ENCODE measurements at places on chromosomes 6 and 20. TPM values are rescaled to one million over a fixed set of nuclear protein-coding genes. Genes with fewer than 3 reads are reported as not detected.

GRCh38 chr6:16322666-16323312 is 84.4 kb downstream of the GMPR start:
- peak overlapping the region; percentile 31 for H3K4me3 ChIP-seq
- H3K36me3 ChIP-seq: peaks cover 21% of the 10 kb centered on the region
- peak; percentile 61 for DNase-seq
- peak overlapping the region; percentile 77 for H3K27ac ChIP-seq

DNA sequence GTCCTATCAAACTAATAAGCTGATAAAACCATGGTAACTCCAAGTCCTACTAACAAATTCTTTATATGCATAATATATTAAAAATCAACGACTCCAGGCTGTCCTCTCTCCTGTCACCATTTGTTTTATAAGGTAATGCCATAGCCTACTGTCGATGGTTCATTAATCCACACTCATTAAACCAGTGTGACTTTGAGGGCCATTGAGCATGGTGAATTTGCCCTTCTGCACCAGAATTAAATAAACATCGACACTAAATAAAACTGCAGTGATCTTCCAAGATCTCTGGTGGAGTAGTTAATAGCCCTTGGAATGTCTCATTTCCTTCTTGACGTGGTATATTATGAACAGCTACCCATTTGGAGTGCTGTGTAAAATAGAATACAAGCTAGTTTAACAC is 358.5 kb downstream of the CBLN4 start:
- DNase-seq: no peak
- H3K27me3 ChIP-seq: no peaks in the 10 kb centered on the region
- no peak overlapping the region for H3K4me3 ChIP-seq

DNA sequence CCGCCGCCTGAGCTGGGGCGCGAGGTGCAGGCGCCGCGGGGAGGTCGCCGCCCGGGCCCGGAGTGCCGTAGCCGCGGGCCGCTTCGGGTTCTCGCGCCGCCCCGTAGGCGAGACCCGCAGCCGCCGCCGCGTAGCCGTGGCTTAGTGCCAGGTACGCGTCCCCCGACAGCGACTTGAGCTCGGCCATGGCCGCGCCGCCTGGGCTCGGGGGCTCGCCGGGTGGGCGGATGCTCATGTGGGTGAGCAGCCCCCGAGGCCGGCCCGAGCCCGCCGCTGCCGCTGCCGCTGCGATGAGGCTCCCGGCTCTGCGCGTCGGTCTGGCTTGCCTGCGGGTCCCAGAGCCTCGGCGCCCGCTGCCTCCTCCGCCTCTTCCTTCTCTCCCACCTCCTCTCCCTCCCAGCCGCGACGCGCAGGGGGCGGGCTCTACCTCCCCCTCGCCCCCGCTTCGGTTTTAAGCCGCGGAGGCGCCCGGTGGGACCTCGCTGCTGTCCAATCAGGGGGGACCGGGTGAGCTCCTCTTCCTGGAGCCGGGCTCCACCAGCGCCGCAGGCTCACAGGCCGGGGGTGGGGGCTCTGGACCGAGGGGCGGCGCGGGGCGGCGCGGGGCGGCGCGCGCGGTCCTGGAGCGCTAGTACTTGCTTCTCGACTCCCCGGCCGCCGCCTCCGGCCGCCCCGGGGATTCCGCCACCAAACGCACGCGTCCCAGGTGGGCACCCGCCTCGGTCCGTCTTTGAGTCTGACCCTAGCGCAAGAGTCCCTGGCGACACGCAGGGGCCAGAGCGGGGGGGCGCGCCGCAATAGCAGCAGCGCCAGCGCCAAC is at the start of gene BHLHE23:
Gene BHLHE23, minus strand, starts transcription at position 425 of the 820 bp plus-strand sequence. Its CDS starts 190 bp downstream, at position 235.
- H3K27me3 ChIP-seq: peaks cover 21% of the 10 kb centered on the region
- H3K27ac ChIP-seq: no peak within 1 kb of the TSS
- no peak for DNase-seq
- no peaks in the 10 kb centered on the region for H3K36me3 ChIP-seq
- no peak within 1 kb of the TSS for H3K4me3 ChIP-seq

GRCh38 chr6:17703256-17703694 is 3.5 kb downstream of the NUP153 start:
- H3K27me3 ChIP-seq: no peaks in the 10 kb centered on the region
- H3K27ac ChIP-seq: peak overlapping the region; percentile 99
- H3K4me3 ChIP-seq: peak overlapping the region; percentile 82
- H3K36me3 ChIP-seq: no peaks in the 10 kb centered on the region
- DNase-seq: peak; percentile 29

- no peak for DNase-seq
- peaks cover 75% of the 10 kb centered on the region for H3K36me3 ChIP-seq
- H3K27ac ChIP-seq: no peak overlapping the region
- H3K4me3 ChIP-seq: no peak overlapping the region
- H3K4me1 ChIP-seq: no peaks in the 10 kb centered on the region
- H3K27me3 ChIP-seq: no peaks in the 10 kb centered on the region
These were observed 36.1 kb upstream of the MAP7 start for GRCh38 chr6:136586295-136586694.

DNA sequence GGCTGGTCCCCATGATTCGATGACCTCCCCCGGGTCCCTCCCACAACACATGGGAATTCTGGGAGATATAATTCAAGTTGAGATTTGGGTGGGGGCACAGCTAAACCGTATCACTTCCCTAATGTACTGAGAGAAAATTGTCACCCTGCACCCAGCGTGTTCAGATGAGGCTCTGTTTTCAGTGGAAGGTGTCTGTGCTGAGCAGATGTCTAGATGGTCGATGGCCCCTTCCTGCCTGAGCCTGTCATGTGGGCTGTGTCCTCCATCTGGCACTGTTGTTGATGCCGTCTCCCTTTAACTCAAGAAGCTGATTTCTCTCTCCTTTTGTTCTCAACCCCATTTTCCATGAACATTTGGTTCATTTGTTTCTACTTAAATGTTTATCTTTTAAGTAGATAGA is 37.0 kb downstream of the TMEM181 start:
- H3K4me3 ChIP-seq: no peak overlapping the region
- no peak for DNase-seq
- H3K27me3 ChIP-seq: no peaks in the 10 kb centered on the region
- peaks cover 75% of the 10 kb centered on the region for H3K36me3 ChIP-seq

DNA sequence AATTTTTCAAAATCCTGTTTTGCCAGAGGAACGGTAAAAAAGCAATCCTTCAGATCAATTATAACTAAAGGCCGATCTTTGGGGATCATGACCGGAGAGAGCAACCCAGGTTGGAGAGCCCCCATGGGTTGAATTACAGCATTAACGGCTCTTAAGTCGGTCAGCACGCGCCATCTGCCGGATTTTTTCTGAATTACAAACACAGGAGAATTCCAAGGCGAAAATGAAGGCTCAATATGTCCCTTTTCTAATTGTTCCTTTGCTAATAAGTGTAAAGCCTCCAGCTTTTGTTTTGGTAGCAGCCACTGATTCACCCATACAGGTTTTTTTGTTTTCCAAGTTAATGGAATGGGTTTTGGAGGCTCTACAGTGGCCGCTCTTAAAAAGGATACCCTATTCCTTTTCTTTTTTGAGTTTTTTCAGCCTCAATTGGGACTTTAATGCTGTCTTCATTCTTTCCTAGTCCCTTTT is 16.9 kb upstream of the PTCRA start:
- H3K27ac ChIP-seq: no peak overlapping the region
- no peaks in the 10 kb centered on the region for H3K36me3 ChIP-seq
- peaks cover 6% of the 10 kb centered on the region for H3K4me1 ChIP-seq
- no peaks in the 10 kb centered on the region for H3K27me3 ChIP-seq
- peak; percentile 78 for DNase-seq
- no peak overlapping the region for H3K4me3 ChIP-seq

DNA sequence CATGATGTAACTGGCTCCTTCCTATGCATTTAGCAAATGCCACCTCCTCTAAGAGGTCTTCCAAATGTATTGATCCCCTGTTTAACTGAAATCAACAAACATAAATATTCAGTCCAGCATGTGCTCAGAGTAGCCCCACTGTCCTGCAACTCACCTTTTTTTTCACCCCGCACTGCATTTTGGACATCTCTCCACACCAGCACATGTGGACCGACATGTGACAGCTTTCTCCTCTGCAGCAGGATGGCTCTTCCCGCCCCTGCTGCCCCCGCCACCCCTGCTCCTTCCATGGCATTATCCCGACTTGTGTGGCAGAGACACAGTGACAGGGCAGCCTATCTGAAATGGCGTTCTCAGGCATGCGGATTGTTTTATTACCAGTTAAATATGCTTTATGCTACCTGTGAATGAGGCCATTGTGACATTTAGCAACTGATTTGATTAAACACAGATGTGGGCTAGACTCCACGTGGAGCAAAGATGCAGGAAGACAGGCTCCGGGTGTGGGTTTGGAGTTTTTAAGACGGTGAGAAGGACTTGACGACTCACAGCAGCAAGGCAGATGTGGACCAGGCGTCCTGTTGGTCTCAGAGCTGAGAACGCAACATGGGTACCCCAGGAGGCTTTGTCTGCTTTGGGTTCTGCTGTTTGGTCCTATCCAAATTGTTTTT is 161.2 kb downstream of the EYA2 start:
- no peak for DNase-seq
- H3K4me1 ChIP-seq: no peaks in the 10 kb centered on the region
- H3K27ac ChIP-seq: no peak overlapping the region
- H3K36me3 ChIP-seq: no peaks in the 10 kb centered on the region
- no peaks in the 10 kb centered on the region for H3K27me3 ChIP-seq

DNA sequence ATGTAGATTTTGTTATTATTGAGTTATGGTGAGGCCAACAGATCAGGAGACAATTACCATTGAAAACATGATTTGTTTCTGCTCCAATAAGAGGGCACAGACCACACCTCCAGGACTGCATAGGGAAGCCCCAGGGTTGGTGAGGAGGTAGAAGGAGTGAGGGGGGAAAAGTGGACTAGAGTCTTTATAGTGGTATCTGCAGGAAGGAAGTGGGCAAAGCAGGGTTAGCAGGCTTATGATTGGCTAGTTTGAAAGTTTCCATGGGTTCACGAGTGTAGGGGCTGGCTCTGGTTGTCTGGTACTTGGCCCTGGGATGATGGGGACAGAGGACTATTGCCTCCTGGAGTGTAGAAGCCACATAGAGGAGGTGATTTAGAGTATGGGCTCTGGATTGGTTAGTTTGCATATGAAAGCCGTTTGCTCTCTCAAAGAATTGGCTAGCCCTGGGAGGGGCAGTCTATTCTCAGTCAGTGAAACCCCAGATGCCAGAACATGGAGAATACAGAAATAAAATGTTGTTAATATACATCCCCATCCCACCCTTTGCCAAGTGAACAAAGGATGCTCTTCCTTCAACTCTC is 156.6 kb downstream of the KLHL32 start:
- no peaks in the 10 kb centered on the region for H3K36me3 ChIP-seq
- DNase-seq: no peak
- no peak overlapping the region for H3K4me3 ChIP-seq
- H3K27ac ChIP-seq: no peak overlapping the region

GRCh38 chr6:20312606-20313005 is 89.1 kb upstream of the E2F3 start:
- H3K27ac ChIP-seq: no peak overlapping the region
- no peaks in the 10 kb centered on the region for H3K4me1 ChIP-seq
- H3K36me3 ChIP-seq: no peaks in the 10 kb centered on the region
- H3K4me3 ChIP-seq: no peak overlapping the region

- no peak overlapping the region for H3K4me3 ChIP-seq
- H3K4me1 ChIP-seq: no peaks in the 10 kb centered on the region
- no peak for DNase-seq
- H3K36me3 ChIP-seq: no peaks in the 10 kb centered on the region
- no peaks in the 10 kb centered on the region for H3K27me3 ChIP-seq
- no peak overlapping the region for H3K27ac ChIP-seq
These were observed 60.9 kb downstream of the COL9A1 start for GRCh38 chr6:70241991-70242420.

DNA sequence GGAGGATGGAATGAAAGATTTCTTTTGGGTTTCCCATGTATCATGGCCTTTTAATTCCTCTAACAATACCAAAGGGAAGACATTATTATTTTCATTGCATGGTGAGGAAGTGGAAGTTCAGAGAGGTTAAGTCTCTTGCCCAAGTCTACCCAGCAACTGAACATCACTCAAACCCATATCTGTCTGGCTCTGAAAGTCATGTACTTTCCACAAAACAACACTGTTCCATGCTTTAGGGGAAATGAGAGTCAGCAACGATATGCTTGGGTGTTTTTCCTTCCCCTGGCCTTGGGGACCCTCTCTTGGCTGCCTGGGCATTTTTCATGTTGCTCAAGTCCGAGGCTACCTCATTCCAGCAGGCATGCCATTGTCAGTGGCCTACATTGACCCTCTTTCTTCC is 118.8 kb downstream of the ADTRP start:
- H3K27me3 ChIP-seq: peaks cover 3% of the 10 kb centered on the region
- H3K27ac ChIP-seq: no peak overlapping the region
- no peaks in the 10 kb centered on the region for H3K36me3 ChIP-seq
- peaks cover 7% of the 10 kb centered on the region for H3K4me1 ChIP-seq

The PYGB gene
- 37.2 TPM for total RNA-seq

The CALHM4 gene
- total RNA-seq: not detected

The TREML2 gene
- total RNA-seq: 1.7 TPM

The STAU1 gene
- 67.6 TPM for total RNA-seq

The DEFB132 gene
- not detected for total RNA-seq

All from CD4-positive, CD25-positive, alpha-beta regulatory T cell (primary cell).